M059J (cell line): ENCODE measurements at places on chromosomes 3 and 15.

DNA sequence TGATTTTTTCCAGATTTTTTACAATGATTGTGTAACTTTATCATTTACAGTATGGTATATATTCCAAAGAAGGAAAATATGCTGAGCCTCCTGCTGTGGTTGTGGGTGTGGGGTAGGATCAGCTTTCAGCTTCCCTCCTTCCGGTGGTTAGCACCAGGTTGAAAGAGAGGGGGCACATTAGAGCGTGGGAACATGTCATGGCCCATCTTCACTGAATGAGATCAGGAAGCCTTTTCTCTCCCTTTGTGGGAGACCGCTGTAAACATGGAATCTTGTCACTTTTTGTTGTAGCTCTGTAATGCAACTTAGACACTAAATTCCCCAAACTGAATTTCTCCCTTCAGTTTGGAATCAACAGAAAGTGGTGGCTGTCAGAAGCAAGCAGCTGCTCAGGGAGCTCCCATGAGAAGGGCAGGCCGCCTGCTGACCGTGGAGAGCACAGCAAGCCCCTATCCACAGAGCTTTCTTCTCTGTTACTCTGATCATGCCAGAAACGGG, 86.7 kb upstream of the LIMD1 start:
- DNase-seq, result no peak

- DNase-seq, result peak; percentile 91
Measured at GRCh38 chr15:35293353-35294130, 208.4 kb upstream of the NANOGP8 start.

DNA sequence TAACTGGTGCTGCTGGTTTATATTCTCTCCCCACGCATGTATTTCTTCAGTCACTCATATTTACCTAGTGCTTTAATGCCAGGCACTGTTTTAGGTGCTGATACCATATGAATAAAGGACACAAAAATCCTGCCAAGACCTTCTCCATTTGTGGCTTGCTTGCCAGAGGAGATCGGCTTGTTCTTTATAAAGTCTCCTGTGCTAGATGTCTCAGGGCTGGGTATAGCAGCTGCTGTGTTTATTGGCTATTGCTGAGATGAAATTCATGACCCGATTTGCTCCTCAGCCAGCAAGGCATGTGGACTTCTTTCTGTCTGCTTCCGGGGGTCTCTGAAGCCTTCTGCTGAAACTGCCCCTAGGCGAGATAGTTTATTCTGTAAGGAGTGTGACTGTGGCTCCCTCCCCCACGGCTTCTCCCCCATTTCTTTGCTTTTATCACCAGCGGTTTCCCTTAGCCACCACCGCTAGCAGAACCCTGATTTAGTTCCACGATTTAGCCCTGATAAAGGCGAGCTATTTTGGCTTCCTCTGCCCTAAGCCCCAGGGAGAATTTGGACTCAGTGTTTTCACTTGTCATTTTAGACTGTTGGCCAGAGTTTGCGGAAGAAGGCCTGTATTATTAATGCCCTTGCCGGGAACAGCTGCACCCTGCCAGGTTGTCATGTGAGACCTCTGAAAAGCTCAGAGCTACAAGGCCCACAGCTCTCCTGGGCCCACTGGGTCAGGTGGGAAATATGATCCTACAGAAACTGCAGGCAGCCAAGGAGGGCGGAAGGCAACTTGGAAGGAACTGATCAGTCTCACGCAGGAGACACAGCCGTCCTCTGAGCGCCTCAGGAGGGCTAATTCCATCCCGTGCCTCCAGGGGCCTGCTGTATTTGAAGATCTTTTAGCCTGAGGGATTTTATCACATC, 46.8 kb downstream of the ST6GAL1 start:
- DNase-seq, result peak; percentile 94

- peak; percentile 50 for DNase-seq
Measured at GRCh38 chr15:41577863-41578735, 19.1 kb downstream of the TYRO3 start.

- DNase-seq, result peak; percentile 88
Measured at GRCh38 chr3:112086076-112086854, at the start of gene C3orf52. Gene C3orf52 (plus strand): TSS chr3:112086389. CDS start chr3:112086408, 19 bp downstream.

DNA sequence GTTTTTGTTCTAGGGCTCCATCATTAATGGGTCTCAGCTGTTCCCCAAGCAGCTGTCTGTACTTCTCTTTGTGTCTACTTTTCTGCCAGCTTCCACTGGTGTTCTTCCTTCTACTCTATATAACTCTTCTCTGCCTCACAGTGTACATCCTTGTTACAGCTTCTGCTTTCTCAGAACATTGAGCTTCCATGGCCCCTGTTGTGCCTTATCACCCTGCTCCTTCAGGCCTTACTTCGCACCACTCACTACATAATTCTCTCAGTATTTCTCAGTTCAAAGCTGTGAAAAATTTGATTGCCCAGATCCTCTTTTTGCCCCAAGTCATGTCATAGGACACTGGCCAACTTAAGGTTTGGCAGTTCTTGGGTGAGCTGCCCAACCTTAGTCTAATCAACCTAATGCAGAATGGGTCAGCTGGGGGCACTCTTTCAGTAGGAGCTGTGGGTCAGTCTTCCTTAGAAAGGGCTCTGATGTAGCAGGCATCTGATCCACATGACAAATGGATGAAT, 28.9 kb downstream of the CSTA start:
- no peak for DNase-seq

- DNase-seq, result peak; percentile 31
Measured at GRCh38 chr15:41494190-41494921, 682 bp downstream of the ITPKA start.

DNA sequence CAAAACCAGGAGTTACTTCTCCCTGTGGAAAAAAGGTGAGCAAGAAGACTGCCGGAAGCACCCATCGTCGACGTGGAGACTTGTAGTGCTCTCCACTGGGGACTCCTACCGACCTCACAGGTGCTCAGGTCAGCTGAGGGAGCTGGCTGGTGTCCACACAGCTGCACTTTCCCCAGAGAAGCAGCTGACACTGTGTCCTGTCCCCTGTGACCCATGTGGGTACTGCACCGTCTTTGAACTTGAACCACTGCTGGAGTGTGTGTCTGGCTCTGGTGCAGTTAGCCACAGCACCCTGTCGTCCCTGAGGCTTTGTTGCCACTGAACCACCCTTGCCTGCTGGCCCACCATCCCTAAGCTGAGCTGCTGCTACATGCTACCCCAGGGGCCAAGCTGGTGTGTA, 270.8 kb downstream of the CACNA2D3 start:
- DNase-seq, result no peak

- DNase-seq, result no peak
Measured at GRCh38 chr3:39232859-39233258, 40.5 kb upstream of the XIRP1 start.

GRCh38 chr3:171358881-171359198, 101.4 kb downstream of the TNIK start:
- DNase-seq, result no peak

GRCh38 chr15:42068601-42069000, 25.8 kb downstream of the PLA2G4D start:
- no peak for DNase-seq

GRCh38 chr3:166829896-166830295, 550.2 kb downstream of the ZBBX start:
- peak; percentile 42 for DNase-seq

GRCh38 chr3:15636028-15636709, 34.6 kb downstream of the BTD start:
- DNase-seq, result peak; percentile 94

DNA sequence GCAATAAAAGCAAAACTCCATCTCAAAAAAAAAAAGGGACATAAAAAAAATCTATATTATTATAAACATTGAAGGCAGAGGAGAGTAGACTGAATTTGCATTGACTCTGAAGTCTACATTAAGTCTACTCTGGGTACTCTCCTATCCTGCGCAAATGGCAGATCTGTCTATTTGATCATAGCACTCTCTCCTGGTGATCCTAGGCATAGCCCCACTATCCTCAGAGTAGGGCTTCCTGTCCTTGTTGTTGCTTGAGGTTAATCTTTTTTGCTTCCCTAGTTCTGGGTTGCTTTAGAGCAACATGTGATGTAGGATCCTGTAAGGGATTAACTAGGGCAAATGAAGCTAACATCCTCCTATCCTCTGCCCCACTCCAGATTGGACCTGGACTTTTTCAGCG, 82.1 kb upstream of the LRRFIP2 start:
- DNase-seq, result peak; percentile 25

DNA sequence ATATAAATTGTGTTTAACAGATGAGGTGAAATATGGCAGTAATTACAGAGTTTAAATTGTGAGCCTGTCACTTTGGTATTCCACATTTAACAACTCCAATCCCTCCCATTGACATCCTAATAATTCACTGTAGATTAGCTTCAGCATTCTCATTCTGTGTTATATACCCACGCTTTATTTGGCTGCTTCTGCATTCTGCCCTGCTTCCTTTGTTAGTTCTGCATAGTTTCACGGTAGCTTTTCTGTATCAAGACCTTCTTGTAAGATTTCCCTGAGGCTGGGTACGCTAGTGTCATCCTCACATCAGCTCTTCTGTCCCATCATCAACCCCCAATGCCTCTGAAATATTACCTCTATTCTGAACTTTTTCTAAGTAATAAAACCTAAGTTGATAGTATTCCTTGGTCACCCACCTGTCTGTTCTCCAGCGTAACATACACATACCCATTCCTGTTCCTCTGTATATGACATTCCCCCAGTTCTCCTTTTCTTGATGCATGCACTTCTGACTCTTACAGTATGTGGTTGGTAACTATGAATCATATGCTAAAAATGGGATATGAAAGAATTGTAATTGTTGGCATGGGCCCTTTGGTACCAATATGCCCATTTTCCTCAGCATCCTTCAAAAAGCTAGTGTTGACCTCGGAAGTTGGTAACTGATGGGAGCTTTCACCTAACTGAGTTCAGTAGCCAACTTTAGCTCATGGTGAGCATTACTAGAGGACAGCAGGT, 171.2 kb downstream of the KLHL25 start:
- peak; percentile 34 for DNase-seq

- DNase-seq, result peak; percentile 74
Measured at GRCh38 chr3:25454005-25454927, 26.2 kb downstream of the RARB start.

GRCh38 chr15:52790169-52790708, at the start of gene ONECUT1:
Gene ONECUT1 (minus strand): TSS chr15:52790336. CDS start chr15:52789884, 452 bp downstream.
- DNase-seq, result peak; percentile 63

DNA sequence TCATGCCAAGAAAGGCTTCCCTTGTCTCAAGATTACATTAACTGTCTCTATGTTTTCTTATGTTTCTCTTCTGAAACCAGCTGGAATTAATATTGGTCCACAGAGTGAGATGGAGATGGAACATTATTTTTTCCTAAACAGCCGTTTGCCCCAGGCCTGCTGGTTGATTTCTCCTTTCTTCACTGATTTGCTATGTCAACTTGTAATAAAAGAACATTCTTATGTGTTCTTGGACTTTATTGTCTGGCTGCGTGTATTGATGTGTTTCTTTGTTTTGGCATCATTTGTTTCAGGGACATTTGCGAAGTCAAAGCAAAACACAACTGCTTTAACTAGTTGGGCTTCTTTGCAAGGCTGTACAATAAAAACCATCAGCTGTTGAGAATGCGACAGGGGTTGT, 168.5 kb downstream of the FAM43A start:
- no peak for DNase-seq

GRCh38 chr3:14462738-14463137, 60.3 kb downstream of the SLC6A6 start:
- DNase-seq, result no peak

DNA sequence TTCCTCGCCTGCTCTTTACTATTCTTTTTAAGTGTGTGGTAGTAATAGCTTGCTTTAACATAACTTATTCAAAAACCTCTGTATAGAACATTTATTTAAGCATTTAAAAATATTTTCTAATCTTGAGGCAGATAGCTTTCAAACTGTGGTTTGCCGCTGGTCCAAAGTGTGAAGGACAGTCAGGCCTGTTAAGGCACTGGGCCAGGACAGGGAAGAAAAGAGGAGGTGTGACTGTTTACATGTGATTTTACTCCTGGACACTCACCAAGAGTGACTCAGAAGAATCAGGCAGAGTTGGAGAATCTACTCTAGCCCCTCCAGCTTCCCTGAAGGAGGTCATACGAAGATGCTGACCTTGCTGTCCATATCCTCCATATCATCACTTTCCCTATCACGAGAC, 44.7 kb downstream of the CEP152 start:
- DNase-seq, result peak; percentile 70

GRCh38 chr3:8784676-8785435, 15.4 kb upstream of the OXTR start:
- no peak for DNase-seq

DNA sequence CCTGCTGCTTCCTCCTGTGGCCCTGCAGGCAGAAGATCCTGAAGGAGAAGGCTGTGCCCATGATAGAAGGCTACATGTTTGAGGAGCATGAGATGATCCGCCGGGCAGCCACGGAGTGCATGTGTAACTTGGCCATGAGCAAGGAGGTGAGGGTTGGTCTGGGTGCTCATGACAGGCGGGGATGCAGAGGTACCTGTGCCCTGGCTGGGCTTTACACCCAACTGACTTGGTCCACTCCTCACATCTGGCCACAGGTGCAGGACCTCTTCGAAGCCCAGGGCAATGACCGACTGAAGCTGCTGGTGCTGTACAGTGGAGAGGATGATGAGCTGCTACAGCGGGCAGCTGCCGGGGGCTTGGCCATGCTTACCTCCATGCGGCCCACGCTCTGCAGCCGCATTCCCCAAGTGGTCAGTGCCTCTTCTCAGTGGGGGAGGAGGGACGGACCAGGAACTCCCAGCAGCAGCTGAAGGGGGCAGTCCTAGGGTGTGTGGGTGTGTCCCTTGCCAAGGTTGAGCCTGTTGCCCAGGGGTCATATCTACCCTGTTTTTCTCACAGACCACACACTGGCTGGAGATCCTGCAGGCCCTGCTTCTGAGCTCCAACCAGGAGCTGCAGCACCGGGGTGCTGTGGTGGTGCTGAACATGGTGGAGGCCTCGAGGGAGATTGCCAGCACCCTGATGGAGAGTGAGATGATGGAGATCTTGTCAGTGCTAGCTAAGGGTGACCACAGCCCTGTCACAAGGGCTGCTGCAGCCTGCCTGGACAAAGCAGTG, 1.6 kb upstream of the RCCD1 start:
- no peak for DNase-seq

- DNase-seq, result peak; percentile 74
Measured at GRCh38 chr3:108088697-108089096, 2.1 kb downstream of the CD47 start.

GRCh38 chr3:146801492-146801891, 196.3 kb upstream of the PLSCR5 start:
- no peak for DNase-seq

GRCh38 chr15:76793162-76793561, 112.0 kb downstream of the SCAPER start:
- DNase-seq, result no peak

DNA sequence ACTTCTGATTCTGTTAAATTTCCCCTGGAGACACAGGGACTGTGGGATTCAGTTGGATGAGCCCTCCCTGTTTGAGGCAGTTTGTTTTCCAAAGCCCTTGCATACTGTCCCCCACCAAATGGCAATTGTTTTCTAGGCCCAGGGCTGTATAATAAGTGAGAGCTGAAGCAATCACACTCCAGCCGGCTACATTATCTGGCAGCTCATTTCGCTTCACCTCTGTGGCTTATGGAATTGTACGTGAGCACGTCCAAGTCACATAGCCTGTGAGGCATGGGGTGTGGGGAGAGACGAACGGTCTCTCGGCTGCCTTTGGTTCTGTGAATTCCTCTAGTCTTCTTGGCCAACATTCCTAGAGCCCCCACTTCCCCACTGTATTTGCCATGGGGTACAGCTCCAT, 10.7 kb downstream of the RBP2 start:
- DNase-seq, result no peak
